ENCODE measurements at places on chromosomes 6 and 20. TPM values are rescaled to one million over a fixed set of nuclear protein-coding genes. Genes with fewer than 3 reads are reported as not detected.

- peak; percentile 92 for DNase-seq
Measured at GRCh38 chr6:83430611-83431544, at the start of gene ME1. Gene ME1, minus strand, starts transcription at chr6:83431051. Its CDS starts 97 bp downstream, at chr6:83430954.

- no peak for DNase-seq
Measured at GRCh38 chr20:33229843-33230242, 6.0 kb upstream of the BPIFA1 start.

DNA sequence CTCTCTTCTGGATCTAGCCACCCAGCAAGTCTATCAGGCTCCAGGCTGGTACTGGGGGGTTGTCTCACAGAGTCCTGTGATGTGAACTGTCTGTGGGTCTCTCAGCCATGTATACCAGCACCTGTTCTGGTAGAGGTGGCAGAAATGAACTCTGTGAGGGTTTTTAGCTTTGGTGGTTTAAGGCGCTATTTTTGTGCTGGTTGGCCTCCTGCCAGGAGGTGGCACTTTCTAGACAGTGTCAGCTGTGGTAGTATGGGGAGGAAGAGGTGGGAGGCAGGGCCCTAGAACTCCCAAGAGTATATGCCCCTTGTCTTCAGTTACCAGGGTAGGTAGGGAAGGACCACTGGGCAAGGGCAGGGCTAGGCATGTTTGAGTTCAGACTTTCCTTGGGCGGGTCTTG, 75.8 kb downstream of the SNAP91 start:
- no peak for DNase-seq

- DNase-seq, result no peak
Measured at GRCh38 chr6:128204616-128205015, 303.8 kb upstream of the THEMIS start.

DNA sequence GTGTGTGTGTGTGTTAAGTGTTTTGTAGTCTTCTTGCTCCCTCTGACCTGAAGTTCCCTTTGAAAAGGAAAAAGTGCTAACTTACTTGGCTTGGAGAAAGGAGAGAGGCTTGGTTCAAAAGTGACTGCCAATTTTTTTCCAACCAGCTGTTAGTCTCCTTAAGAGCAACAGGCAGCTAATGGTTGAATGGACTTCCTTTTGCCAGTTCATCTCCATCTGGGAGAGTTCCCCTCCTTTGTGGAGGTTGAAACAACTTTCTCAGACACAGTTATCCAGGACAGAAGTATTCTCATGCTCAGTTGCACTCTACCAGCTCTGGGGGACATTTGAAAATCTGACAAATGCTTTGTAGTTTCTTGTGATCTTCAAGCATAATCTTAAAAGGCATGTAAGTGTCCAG, 4.5 kb downstream of the RIPOR2 start:
- DNase-seq, result no peak

DNA sequence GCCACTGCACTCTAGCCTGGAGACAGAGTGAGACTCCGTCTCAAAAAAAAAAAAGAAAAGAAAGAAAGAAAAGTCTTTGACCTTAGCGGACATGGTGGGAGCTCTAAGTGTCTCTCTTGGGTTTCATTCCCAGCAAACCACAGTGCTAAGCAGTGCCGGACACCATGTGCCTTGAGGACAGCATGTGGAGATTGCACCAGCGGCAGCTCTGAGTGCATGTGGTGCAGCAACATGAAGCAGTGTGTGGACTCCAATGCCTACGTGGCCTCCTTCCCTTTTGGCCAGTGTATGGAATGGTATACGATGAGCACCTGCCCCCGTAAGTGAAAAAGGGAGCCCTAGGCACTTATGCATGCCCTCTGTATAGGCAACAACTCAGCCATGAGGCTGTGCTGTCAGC, 79.4 kb downstream of the GFRA4 start:
- DNase-seq, result no peak

- no peak for DNase-seq
Measured at GRCh38 chr6:157621406-157621805, 201.6 kb upstream of the SNX9 start.

- no peak for DNase-seq
Measured at GRCh38 chr6:46056906-46057529, 41.4 kb upstream of the CLIC5 start.

DNA sequence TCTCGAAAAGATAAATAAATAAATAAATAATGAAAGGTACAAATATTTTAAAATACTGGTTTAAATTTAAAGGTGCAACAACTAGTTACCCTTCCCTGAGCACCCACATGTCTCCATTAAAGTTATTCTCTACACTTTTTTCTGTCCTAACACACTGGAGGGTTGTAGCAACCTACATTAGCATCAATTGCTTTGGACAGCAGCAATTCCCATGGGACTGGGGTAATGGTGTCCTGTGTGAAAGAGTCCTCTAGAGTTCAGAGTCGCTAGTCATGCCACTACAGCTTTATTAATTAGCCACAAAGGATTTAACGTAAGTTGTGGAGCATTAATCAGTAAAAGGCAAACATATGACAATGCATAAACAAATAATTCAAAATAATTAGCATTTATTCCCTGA, 14.1 kb upstream of the CD24 start:
- DNase-seq, result no peak

- no peak for DNase-seq
Measured at GRCh38 chr20:25040438-25040831, 17.5 kb downstream of the ACSS1 start.

The C20orf96 gene
- total RNA-seq, result 0.36 TPM

The GRM1 gene
- 0.10 TPM for total RNA-seq

The TMEM74B gene
- 5.9 TPM for total RNA-seq

The FLRT3 gene
- 24.8 TPM for total RNA-seq

Measured in lower leg skin (tissue), 4 donors.